Thymus (tissue), 14 donors: ENCODE measurements at places on chromosomes 7 and 10. TPM values are rescaled to one million over a fixed set of nuclear protein-coding genes. Genes with fewer than 3 reads are reported as not detected.

The SPDYE16 gene
- 0.14 TPM for total RNA-seq

The H2BK1 gene
- total RNA-seq = not detected

The MRLN gene
- 0.47 TPM for total RNA-seq

The CYP2C19 gene
- not detected for total RNA-seq

The BRI3 gene
- 28.8 TPM for total RNA-seq

GRCh38 chr10:24618401-24618800 is 105.3 kb downstream of the ARHGAP21 start:
- no peaks in the 10 kb centered on the region for H3K36me3 ChIP-seq
- no peaks in the 10 kb centered on the region for H3K27me3 ChIP-seq
- H3K27ac ChIP-seq = peak overlapping the region; percentile 3
- H3K4me1 ChIP-seq = no peaks in the 10 kb centered on the region
- DNase-seq = peak; percentile 15

- peak overlapping the region; percentile 86 for H3K27ac ChIP-seq
- peaks cover 46% of the 10 kb centered on the region for H3K4me1 ChIP-seq
- no peaks in the 10 kb centered on the region for H3K36me3 ChIP-seq
- H3K4me3 ChIP-seq = peak overlapping the region; percentile 9
- DNase-seq = peak; percentile 77
Observed at GRCh38 chr7:142384493-142384922, 126.7 kb upstream of the PRSS58 start.

DNA sequence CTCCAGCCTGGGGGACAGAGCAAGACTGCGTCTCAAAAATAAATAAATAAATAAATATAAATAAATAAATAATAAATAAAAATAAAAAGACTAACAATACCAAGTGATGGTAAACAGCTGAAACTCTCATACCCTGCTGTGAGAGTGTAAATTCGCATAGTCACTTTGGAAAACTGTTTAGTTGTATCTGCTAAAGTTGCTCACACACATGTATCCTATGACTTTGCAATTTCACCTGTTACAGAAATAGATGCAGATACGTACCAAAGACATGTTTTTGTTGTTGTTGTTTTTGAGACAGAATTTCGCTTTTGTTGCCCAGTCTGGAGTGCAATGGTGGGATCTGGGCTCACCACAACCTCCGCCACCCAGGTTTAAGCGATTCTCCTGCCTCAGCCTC is 135.7 kb downstream of the IDE start:
- DNase-seq = no peak
- H3K27me3 ChIP-seq = no peaks in the 10 kb centered on the region
- no peaks in the 10 kb centered on the region for H3K4me1 ChIP-seq
- no peak overlapping the region for H3K27ac ChIP-seq
- no peak overlapping the region for H3K4me3 ChIP-seq

DNA sequence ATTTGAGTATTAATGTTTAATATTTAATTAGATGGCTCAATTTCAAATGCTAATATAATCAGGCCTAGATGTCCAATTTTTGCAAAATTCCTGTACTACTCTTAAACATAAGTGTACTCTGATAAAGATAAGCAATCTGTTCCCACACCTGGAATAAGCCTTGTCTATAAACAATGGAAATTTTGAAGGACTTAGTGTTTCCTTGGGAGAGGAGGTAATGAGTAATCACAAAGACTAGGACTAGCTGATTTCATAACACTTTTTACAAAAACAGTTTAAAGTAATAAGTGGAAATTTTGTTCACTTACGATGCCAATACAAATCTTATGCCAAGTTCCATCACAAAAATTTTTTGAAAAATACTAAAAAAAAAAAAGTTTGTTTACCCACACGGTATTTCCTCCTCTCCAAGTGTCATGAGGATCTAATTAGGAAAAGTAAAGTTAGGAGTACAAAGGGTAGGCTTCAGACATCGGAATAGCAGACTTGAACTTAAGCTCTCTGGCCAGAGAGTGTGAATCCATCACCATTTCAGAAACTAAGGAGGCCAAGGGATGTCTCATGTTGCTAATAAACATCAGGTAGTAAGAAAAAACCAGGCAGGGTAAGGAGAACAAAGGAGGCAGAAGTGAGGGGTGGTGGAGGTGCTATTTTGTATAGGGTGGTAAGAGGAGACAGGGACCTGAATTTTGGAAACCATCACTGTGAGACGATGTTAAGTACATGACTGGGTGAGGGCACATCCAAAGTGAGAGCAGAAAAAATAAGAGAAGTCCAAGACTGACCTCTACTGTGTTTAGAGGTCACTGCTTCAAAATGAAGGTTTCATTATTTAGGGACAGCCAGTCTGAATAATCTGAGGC is 61.3 kb downstream of the RAPGEF5 start:
- H3K27ac ChIP-seq = no peak overlapping the region
- no peaks in the 10 kb centered on the region for H3K27me3 ChIP-seq
- DNase-seq = no peak
- H3K36me3 ChIP-seq = peaks cover 3% of the 10 kb centered on the region

- no peak overlapping the region for H3K4me3 ChIP-seq
- no peaks in the 10 kb centered on the region for H3K4me1 ChIP-seq
- H3K27me3 ChIP-seq = no peaks in the 10 kb centered on the region
- H3K36me3 ChIP-seq = no peaks in the 10 kb centered on the region
- no peak for DNase-seq
- H3K27ac ChIP-seq = no peak overlapping the region
Observed at GRCh38 chr10:17548770-17549169, 68.4 kb downstream of the HACD1 start.

DNA sequence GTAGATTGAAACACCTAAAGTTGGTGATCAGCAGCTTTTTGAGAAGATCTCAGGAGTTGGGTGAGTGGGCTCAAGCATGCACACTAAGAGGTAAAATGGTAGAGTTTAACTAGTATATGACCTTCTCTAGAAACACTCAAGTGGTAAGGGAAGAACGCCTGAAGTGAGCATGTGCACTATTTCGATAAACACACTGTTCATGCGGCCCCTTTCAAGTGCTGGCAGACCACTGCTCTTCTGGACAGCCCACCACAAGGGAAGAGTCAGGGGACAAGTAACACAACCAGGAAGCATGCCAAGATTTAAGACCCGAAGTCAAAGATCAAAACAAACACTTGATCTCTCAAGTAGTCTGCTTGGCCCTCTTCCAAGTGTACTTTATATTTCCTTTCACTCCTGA is 519.5 kb upstream of the ZWINT start:
- H3K4me1 ChIP-seq = no peaks in the 10 kb centered on the region
- no peaks in the 10 kb centered on the region for H3K36me3 ChIP-seq
- no peak for DNase-seq
- H3K4me3 ChIP-seq = no peak overlapping the region
- no peaks in the 10 kb centered on the region for H3K27me3 ChIP-seq

- no peaks in the 10 kb centered on the region for H3K4me1 ChIP-seq
- DNase-seq = no peak
- no peaks in the 10 kb centered on the region for H3K27me3 ChIP-seq
- no peak overlapping the region for H3K4me3 ChIP-seq
Observed at GRCh38 chr7:76340617-76341131, 18.1 kb downstream of the YWHAG start.

DNA sequence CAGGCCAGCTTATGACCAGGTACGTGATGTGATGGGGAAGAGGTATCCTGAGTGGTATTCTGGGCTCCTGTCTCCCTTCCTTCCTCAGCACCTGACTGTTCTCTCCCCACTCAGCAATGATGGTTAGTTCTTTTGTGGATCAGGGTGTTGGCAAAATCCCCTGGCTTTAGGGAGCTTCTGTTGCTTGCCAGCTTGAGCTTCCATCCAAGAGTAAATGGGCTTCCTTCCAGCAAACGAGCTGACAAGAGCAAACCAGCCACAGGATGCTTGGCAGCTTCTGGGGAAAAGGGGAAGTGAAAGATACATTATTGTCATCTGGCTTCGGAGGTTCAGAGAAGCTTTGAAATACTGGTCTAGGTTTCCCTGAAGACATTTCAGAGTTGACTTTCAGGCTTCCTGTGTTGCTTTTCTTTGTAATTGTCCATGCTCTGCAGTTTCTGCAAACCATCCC is 5.2 kb downstream of the DUSP5 start:
- H3K4me1 ChIP-seq = peaks cover 50% of the 10 kb centered on the region
- H3K36me3 ChIP-seq = peaks cover 12% of the 10 kb centered on the region
- H3K27ac ChIP-seq = peak overlapping the region; percentile 70
- no peak overlapping the region for H3K4me3 ChIP-seq

- no peaks in the 10 kb centered on the region for H3K27me3 ChIP-seq
- H3K4me1 ChIP-seq = no peaks in the 10 kb centered on the region
- H3K4me3 ChIP-seq = no peak overlapping the region
- H3K36me3 ChIP-seq = no peaks in the 10 kb centered on the region
- DNase-seq = no peak
Observed at GRCh38 chr10:92076722-92077121, 153.2 kb downstream of the BTAF1 start.

- H3K4me1 ChIP-seq = no peaks in the 10 kb centered on the region
- DNase-seq = no peak
- no peaks in the 10 kb centered on the region for H3K27me3 ChIP-seq
- no peak overlapping the region for H3K4me3 ChIP-seq
- no peaks in the 10 kb centered on the region for H3K36me3 ChIP-seq
Observed at GRCh38 chr7:12827920-12828319, 140.5 kb downstream of the ARL4A start.

DNA sequence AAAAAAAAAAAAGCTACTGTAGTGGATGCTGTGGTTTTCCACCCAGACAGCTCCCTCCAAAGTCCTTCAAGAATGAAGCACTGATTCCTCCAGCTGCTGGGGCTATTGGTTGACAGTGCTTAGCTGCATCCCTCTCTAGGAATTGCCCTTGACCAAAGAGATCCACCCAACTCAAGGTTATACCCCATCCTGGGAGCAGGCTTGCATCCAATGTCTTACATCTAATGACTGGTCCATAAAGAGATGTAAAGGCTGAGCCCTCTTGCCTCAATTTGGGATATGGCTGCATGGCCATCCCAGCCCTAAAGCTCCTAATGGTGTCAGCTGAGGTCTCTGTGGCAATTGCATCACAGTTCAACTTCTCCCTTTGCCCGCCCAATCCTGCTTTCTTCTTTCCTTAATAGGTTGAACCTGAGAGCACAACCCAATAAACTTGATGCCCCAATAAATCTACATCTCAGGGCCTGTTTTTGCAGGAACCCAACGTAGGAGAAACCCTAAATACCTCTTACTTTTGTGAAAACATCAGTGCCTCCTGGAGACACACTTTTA is 4.4 kb downstream of the GPR37 start:
- no peak overlapping the region for H3K4me3 ChIP-seq
- DNase-seq = no peak
- H3K4me1 ChIP-seq = peaks cover 10% of the 10 kb centered on the region
- H3K27me3 ChIP-seq = peaks cover 39% of the 10 kb centered on the region

DNA sequence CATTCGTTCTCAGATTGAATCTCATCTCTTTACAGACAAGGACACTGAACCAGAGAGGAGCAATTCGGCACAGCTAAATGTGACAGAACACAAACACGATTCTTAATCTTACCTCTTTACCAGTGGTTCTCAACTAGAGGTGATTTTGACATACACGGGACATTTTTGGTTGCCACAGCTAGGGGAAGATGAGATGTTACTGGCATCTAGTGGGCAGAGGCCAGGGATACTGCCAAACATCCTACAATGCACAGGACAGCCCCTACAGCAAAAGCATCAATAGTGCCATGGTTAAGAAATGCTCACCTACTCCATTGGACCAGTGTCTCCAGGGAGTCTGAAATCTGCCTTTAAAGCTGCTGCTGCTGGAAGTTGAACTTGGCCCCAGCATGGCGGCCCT is 27.3 kb downstream of the PDE1C start:
- no peak for DNase-seq
- H3K36me3 ChIP-seq = no peaks in the 10 kb centered on the region
- no peak overlapping the region for H3K27ac ChIP-seq
- H3K4me1 ChIP-seq = no peaks in the 10 kb centered on the region

DNA sequence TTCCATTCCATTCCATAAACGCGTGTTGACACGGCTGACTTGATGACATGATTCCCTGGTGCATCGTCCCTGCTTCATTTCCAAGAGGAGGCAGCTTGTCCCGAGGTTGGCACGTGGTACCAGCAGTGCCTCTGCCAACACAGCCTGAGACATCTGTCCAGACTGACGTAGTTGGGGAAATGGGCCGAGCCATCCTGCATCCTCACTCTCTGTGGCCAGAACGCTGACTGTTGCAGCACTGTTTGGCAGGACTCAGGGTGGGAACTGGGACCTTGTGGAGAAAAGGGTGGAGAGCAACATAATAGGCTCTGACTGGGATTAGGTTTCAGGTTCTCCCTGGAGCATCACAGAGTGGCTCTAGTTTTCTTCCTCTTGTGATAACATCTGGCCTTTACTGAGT is 118.6 kb upstream of the BTBD16 start:
- H3K27me3 ChIP-seq = no peaks in the 10 kb centered on the region
- no peak overlapping the region for H3K27ac ChIP-seq
- H3K36me3 ChIP-seq = no peaks in the 10 kb centered on the region
- peaks cover 6% of the 10 kb centered on the region for H3K4me1 ChIP-seq
- no peak for DNase-seq

DNA sequence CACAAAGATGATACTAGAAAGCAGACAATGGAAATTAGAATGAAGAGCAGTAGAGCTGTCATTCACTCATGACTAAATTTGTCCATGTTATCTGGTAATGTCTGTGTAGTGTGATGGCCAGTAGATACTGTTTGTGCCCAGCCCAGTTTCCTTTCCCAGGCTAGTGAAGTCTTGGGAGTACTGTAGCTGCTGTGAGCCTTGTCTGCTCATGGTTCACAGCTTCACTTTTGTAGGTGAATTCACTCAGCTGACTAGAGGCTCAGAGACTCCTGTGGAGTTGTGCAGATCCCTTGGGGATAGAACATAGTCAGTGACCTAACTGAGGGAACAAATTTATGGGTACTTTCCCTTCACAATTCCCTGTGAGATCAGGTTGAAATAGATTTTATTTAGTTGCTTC is 572.5 kb downstream of the ARL4A start:
- no peaks in the 10 kb centered on the region for H3K4me1 ChIP-seq
- H3K27me3 ChIP-seq = no peaks in the 10 kb centered on the region
- no peak overlapping the region for H3K27ac ChIP-seq
- no peak overlapping the region for H3K4me3 ChIP-seq
- no peaks in the 10 kb centered on the region for H3K36me3 ChIP-seq

- DNase-seq = no peak
- H3K27ac ChIP-seq = peak overlapping the region; percentile 79
- H3K36me3 ChIP-seq = peaks cover 9% of the 10 kb centered on the region
- H3K27me3 ChIP-seq = no peaks in the 10 kb centered on the region
Observed at GRCh38 chr7:66920256-66920655, 769 bp upstream of the TMEM248 start.

DNA sequence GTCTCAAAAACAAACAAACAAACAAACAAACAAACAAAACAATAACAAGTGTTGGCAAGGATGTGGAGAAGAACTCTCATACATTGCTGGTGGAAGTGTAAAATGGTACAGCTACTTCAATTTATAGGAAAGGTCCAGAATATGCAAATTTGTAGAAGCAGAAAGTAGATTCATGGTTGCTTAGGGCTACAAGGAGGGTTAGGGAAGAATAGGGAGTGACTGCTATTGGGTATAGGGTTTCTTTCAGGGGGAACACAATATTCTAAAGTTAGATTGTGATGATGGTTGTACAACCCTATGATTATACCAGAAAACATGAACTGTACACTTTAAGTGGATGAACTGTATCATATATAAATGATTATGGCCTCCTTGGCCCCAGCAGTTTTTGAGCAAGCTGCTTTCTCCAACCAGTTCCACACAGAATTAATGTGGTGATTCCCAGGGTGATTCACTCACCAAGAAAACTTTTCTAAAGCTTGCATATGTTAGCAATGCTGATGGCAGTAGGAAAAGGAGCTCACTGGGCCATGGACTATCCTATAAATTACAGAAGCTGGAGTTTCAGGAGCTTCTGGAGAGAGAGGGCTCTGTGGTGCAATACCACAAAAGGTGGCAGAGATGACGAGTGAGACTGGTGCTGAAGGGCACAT is 52.8 kb upstream of the KCNIP2 start:
- DNase-seq = no peak
- H3K36me3 ChIP-seq = no peaks in the 10 kb centered on the region
- H3K27ac ChIP-seq = no peak overlapping the region
- H3K4me3 ChIP-seq = no peak overlapping the region
